Fibroblast of upper back skin (primary cell): ENCODE measurements at places on chromosomes 13 and 19.

DNA sequence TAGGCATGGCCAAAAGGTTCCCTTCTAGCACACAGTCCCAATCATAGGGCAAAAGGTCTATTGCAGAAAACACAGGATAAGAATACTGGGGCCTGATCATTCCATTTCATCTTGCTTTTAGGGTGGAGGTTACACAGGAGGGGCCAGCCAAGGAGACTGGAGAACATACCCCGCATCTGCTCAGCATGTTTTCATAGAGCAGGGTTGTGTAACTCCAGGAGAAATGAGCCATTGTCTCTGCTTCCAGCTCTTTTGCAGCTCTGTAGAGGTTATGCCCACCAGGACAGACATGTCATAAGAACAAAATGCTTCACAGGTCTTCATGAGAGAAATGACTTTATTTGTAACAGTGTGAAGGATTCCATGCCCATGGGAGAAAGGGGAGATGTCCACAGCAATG, 742.8 kb downstream of the DACH1 start:
- DNase-seq, result no peak

- DNase-seq, result peak; percentile 12
These were observed 41.4 kb downstream of the DEDD2 start for GRCh38 chr19:42175952-42176648.

- DNase-seq, result peak; percentile 76
These were observed 630.0 kb upstream of the MIR17HG start for GRCh38 chr13:90717451-90717936.

- DNase-seq, result peak; percentile 72
These were observed 221.4 kb upstream of the SLC10A2 start for GRCh38 chr13:103287659-103288058.

- no peak for DNase-seq
These were observed 32.3 kb downstream of the GNG7 start for GRCh38 chr19:2670217-2670616.

DNA sequence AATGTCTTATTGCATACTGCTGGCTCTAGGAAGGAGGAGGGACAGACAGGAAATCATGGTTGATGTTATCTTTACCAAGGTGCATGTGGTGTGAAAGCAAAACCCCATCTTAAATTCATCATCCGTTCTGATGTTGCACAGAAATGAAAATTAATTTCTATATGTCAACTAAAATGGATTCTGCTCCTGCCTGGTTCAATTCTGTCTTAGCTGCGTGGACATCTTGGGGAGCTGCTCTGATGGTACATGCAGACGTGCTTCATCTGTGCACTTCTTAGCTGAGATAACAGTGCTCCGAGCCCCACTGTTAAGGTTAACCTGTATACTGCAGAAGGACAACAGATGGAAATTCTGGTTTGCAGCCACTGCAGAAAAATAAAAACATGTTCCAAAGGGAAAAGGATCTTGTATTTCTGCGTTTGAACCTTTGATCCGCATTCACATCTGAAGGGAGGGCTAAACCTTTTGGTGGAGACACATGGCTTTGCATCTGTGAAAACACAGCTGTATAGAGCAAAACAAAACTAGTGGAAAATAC, 155.6 kb downstream of the TM9SF2 start:
- no peak for DNase-seq

- DNase-seq, result no peak
These were observed 37.9 kb downstream of the OR10H4 start for GRCh38 chr19:15986701-15987100.

DNA sequence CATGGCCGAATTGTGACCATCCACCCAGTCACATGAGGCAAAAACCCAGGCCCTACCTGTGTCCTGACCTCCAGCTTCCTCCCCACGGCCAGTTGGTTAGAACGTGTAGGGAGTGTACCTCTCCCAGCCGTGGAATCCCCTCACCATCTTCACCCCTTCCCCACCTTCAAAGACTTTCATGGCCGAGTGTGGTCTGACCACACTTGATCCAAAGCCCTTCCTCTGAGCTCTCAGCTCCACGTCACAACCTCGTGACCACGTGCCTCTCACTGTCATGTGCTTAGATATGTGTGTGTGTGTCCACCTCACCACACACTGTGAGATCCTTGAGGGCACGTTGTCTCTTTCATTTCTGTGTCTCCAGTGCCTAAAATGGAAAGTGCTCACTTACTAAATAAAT, 48.6 kb upstream of the UBE2L5 start:
- no peak for DNase-seq

- DNase-seq, result no peak
These were observed 8.8 kb downstream of the ZNF724 start for GRCh38 chr19:23241419-23241818.

DNA sequence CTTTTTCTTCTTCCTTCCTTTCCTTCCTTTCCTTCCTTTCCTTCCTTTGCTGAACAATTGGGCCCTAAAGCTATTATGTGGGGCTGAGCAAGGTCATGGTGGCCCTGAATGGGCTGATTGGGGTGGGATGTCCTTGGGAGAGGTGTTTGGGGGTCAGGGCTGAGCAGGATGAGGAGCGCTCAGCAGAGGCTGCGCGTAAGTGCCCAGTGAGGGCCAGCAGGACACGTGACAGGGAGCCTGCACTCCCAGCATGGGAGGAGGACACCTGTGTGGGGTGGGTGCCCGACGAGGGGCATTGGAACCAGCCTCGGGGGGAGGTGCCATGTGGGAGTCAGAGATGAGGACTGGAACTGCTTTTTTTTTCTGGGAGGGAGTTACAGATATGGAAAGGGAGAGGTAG, 5.4 kb upstream of the LGALS7 start:
- no peak for DNase-seq

- peak; percentile 94 for DNase-seq
These were observed 18.9 kb upstream of the ZNRF4 start for GRCh38 chr19:5436106-5436947.

DNA sequence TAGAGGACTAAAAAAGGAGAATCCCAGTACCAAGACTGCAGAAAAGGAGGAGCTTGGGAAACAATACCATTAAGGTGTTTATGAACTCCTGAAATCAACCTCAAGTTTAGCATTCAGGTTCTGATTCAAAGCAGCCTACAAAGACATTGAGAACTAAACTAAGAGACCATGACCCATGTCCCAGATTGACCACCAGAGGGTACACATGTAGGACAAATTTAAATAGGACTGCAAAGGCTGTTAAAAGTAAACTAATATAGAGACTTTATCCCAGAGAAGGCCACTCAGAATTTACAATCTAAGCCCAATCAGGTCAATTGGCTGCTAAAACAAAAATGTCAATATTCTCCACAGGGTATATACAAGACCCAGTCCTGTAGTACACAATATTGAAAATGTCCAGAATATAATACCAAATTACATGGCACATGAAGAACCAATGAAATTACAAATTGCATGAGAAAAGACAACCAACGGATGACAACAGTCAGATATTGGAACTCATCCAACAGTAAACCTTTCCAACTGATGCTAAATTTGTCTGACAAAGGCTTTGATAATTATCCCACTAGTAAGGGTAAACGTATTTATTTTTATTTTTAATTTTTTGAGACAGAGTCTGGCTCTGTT, 682.4 kb downstream of the UQCRFS1 start:
- no peak for DNase-seq

GRCh38 chr19:1636325-1637236, 15.8 kb downstream of the TCF3 start:
- DNase-seq, result no peak

DNA sequence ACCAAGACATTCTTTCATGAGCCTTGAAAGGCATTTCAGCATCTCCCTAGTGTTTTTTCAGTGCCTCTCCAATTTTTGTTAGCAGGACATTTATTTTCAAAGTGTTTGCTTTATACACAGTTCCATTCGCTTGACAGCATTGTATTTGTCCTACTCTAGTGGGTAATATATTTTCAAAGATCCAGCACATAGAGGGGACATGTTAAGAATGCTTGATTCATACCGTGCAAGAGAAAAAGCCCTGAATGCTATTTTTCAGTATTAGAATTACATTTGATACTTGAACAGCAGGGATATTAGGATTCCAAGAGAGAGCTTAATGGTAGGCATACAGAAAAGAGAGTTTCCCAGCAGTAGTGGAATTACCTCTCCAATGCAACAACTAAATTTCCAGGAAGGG, 21.3 kb downstream of the ERICH6B start:
- DNase-seq, result no peak

- DNase-seq, result peak; percentile 84
These were observed 12.3 kb downstream of the TPT1 start for GRCh38 chr13:45328661-45329111.

- no peak for DNase-seq
These were observed 241.6 kb upstream of the MAB21L1 start for GRCh38 chr13:35718084-35718483.

GRCh38 chr19:34096020-34096915, 76.0 kb upstream of the LSM14A start:
- DNase-seq, result peak; percentile 46

DNA sequence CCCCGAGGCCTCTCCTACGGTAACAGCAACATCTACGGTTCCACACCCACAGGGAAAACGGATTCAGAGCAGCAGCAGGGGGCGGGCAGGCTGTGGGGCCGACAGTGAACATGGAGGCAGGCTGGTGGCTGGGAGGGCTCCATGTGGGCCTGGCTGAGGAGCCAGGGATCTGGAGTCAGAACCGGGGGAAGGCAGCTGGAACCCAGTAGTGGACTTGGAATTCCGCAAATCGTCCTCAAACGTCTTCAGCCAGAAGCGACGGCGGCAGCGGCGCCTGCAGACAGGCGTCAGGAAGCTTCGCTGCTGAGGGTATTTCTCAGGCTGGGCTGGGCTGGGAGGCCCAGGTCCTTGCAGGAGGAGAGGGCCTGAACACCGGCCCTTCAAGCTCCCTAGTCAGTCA, 1.8 kb downstream of the TMEM86B start:
- DNase-seq, result no peak

DNA sequence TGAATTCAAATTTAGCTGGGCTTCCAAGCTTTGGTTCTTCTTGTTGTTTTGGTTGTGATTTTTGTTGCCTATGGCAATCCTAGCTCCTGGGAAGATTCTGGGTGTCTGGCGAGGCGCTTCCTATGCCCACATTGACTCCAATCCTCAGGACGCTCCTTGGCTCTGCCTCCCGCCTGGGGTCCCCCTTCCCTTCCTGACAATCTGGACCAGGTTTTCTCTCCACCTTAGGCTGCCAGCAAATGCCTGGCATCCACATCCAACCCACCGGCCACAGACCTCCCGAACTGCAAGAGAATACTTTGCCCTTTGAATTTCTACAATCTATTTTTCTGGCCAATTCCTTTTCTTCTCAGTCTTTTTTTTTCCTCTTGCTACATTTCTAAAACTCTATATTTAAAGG, 186.9 kb upstream of the UBL3 start:
- no peak for DNase-seq
